Effector memory CD4-positive, alpha-beta T cell (primary cell): ENCODE measurements at places on chromosomes 11 and 22.

DNA sequence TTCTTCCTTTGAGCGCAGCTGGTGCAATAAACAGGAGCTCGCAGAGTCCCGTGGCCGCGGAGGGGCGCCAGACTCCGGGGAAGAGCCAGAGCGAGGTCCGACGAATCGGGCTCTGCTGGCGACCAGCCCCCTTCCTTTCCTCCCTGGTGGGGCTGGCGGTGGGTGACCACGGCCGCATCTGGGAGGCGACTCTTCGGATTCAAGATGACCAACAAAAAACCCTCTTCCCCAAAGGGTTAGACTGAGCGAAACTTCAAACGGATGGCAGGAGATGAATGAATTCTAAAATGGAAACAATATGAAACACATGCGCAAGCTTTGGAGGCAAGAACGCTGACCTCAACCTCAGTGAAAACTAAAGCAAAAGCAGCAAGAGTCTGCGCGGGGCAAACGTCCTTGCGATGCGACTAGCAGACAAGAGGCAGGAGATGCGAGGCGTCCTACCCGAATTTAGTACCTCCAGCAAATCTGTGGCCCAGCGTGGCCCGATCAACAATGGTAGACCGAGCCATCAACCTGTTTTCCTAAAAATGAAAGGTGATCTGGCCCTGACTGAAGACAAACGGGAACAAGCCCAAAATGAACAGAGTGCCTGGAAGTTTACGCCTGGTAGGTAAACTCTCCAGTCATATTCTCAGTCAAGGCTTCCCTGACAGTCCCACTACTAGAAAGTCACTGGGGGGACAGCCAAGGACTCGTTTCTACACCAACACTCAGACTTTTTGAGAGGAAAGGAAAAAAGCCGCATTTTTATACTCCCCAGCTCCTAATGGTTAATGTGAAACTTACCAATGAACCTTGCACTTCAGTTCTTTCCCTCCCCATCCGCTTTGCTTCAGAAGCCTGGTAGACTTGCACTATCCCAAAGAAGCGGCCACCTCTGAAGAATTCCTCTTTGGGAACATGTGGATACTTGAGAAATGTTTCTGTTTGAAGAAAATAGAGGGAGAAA is 11.6 kb downstream of the MMP3 start:
- DNase-seq, result no peak

DNA sequence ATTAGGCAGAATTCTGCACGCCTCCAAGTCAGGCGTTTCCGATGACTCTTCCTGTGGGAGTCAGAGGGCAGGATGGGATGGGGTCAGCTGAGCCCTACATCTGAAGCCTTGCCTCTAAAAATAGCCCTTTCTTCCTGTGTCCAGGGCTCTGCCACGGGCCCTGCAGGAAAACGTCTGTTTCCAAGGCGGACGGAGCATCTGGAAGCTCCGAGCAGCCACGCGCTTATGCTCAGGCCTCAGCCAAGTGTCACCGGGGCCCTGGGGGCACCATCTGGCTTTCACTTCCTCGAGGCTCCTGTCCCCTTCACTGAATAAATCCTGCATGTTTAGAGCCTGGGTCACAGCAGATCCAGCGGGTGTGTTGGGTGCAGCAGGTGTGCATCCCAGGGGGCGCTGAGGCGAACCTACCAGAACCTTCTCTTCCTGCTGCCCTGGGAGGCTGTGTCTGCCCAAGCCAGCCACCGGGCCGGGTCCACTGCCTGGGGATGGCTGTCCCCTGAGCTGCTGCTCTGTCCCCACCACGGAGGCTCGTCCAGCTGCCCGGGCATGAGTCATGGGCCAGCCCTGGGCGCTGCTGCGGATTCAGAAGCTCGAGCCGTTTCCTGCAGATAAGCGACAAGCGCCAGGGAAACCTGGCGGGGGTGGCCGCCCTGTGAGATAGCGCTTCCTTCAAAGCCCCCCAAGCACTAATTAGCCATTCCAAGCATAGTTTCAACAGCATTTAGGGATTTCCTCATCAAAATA is 32.0 kb upstream of the LINC01488 start:
- DNase-seq, result no peak

DNA sequence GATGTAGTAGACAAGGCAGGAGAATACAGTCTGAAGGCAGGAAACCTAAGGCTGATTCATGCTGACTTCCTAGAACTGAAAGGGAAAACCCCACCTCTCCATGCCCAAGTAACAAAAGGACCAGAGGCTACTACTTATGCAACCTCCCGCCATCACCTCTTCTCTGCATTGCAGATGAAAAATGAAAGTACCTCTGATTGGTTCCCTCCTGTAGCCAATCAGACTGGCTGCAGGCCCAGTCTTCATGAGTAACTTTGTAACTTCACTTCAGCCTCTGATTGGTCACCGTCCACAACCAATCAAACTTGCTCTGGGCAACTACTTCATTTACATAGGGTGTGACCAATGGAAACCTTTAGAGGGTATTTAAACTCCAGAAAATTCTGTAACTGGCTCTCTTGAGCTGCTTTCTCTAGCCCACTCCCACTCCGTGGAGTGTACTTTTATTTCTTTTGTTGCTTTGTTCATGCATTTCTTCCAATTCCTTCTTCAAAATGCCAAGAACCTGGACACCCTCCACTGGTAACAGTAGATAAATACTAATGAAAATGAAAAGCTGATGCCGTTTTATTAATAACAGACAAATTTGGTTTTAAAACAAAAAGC is 5.2 kb upstream of the MAP6 start:
- no peak for DNase-seq

- no peak for DNase-seq
Observed at GRCh38 chr11:119417726-119418540, 5.0 kb downstream of the THY1 start.

- DNase-seq, result no peak
Observed at GRCh38 chr11:134684576-134684975, 272.5 kb upstream of the B3GAT1 start.

DNA sequence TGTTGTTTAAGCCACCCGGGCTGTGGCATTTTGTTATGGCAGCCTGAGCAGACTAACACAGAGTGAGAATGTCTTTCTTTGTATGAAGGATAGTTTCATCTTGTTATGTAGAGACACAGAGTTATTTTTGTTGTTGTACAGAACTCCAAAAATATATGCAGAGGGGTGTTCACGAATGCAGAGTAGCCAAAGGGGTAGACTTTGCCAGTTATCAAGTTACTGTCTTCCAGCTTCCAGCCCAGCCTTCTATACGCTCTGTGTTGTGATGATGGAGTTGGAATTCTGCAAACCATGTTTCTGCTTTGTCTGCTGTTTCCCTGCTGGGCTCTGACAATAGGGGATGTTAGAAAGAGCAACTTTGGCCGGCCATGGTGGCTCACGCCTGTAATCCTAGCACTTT is 44.1 kb downstream of the RPS6KA4 start:
- no peak for DNase-seq

DNA sequence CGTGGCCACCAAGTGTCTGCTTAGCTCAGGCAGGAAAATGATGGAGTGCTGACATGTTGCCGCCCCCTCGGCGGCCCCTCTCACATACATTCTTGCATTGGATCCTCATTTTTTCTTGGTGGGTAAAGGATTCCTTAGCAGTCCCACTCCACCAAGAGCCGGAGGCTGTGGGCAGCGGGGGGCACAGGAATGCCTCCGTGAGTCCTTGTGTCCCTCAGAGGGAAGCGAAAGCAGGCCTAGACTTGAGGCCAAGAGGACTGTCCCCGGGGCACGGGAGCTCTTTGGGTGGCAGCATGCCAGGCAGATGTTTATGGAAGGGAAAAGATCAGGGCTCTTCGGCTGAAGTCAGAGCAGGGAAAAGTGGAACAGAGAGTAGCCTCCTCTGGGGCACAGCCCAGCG is 21.6 kb downstream of the LRFN4 start:
- DNase-seq, result no peak

GRCh38 chr11:75822541-75822940 is 7.5 kb downstream of the UVRAG start:
- no peak for DNase-seq

GRCh38 chr11:46119352-46120216 is 1.7 kb downstream of the PHF21A start:
- DNase-seq, result peak; percentile 57

DNA sequence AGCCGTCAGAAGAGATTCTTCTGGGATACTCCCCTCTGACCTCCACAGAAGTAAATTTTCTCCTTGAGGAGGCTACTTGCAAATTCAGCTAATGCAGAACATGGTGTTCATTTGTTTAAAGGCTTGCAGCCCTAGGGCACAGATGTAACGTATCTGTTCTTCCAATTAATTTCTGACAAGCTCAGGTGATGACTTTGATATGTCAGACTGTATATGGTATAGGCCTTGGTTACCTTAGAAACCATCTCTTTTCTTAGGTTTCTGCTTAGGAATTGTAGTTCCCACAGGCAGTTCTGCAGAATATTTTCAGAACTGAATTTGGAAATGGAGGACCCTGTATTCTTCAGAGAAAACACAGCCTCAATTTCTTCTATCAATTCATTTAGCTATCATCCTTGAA is 117.1 kb downstream of the DDX10 start:
- DNase-seq, result no peak

DNA sequence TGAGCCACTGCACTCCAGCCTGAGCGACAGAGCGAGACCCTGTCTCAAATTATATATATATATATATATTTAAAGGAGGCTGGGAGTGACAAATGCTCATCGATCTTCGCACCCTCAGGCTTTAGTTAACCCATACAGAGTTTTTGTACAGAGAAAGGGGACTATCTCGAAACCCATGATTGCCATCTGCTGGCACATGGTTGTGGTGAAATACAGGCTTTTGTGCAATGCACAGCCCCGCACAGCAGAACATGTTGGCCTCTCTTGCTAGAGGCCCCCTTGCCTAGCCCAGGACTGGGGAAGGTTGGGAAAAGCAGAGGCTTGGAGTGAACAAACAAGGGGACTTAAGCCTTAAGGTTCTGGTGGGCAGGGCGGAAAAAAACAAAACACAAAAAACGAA is 3.6 kb downstream of the MYBPC3 start:
- no peak for DNase-seq

GRCh38 chr11:57394203-57394965 is 3.9 kb upstream of the PRG2 start:
- no peak for DNase-seq

DNA sequence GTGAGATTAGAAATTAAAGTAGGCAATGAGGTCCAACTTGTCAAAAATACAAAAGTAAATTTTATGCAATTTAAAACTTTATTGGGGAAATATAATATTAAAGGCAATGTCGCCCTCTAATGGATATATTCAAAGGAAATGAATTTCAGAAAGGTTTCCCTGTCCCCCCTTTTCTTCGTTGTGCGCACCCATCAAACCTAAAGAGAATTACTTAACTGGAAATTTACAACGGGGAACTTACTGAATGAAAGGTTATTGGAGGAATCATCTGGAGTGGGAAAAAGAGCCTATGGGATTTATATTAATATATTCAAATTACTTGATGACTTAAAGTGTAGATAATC is 1.7 kb upstream of the ABTB2 start:
- DNase-seq, result no peak

DNA sequence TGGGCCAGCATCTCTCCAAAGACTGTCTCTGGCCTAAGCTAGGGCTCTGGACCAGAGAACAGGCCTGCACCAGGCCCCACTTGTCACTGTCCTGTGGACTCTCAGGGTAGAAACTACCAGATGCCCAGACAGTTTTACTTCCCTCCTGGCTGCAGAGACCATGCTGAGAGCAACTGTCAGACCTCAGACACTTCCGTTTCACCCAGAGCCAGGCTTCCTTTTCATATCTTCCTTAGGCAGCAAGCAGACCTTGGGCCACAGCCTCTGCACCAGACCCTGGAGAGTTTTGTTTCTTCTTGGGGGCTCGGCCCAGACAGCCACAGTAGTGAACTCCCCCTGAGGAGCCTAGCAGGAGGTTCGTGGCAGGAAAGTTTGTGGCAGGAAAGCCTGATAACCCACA is 12.1 kb upstream of the FCHSD2 start:
- no peak for DNase-seq

- DNase-seq, result no peak
Observed at GRCh38 chr22:21947040-21948014, 5.3 kb downstream of the PPM1F start.

GRCh38 chr22:38413085-38414008 is 41.7 kb downstream of the KCNJ4 start:
- DNase-seq, result no peak

GRCh38 chr11:84290647-84291046 is 1004.5 kb upstream of the CCDC90B start:
- DNase-seq, result no peak

DNA sequence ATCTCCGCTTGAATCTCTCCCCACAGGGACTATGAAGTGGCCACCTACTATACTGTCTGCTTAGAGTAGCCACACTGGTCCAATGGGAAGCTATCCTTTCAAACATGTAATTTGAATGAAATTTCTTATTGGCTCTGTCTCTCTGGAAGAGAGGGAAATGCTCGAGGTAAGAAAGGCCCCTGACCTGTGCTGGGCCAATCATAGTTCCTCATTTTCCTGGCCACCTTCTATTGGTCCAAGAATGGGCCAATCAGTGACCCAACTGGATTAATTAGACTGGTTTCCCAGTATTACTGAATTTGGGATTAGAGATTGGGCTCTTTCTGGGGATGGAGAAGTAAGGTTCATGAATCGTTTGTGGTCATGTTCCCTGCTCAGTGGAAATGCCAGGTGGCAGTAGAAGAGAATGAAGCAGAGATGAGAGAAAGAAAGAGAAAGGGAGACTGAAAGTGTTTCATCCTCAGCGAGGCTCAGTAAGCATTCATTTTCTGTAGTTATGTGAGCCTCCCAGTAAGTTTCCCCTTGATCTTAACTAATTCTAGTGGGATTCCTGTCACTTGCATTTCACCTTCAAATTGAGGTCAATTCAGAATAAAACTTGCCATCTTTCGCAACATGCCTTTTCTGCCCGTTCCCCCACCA is 8.4 kb upstream of the MMP20 start:
- DNase-seq, result no peak

GRCh38 chr11:30333405-30333804 is 10.5 kb downstream of the ARL14EP start:
- no peak for DNase-seq

GRCh38 chr11:2177076-2177475 is 5.5 kb upstream of the TH start:
- DNase-seq, result no peak

- no peak for DNase-seq
Observed at GRCh38 chr11:103623933-103624332, 412.5 kb upstream of the DDI1 start.

DNA sequence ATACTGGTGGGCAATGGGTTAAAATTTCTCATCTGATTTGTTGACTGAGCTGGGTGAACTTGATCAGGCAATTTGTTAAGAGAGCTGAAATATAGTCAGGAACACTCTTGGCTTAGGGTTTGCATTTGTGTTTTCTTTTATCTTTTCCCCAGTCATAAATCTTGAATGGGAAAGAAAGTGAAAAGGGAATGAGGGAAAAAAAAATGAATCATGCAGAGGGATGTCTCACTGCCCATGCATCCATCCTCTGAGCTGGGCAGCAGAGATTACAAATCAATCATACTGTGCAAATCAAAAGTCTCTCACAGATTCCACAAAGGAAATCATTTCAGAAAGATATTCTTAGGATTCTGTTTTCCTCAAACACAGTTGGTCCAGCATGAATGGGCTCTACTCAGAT is 174.2 kb upstream of the MPPED2 start:
- DNase-seq, result no peak

DNA sequence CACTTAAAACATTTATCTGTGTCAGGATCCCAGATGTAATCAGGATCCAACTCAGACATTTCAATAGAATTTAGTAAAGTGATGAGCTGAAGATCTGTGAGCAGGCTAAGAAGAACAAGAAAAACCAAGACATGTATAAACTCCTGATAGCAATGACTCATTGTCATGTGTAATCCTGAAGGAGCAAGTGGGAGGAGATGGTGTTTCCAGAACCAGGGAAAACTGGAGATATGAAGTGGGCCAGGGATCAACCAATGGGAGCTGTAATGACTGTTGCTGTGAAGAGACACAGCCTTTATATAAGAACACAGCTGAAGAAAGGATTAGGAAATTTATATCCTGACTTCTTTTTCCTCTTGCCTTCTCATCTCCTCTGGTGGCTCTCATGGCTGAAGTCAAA is 682.5 kb upstream of the ARHGAP42 start:
- no peak for DNase-seq
